ENCODE measurements at places on chromosomes 1 and 21. TPM values are rescaled to one million over a fixed set of nuclear protein-coding genes. Genes with fewer than 3 reads are reported as not detected.

DNA sequence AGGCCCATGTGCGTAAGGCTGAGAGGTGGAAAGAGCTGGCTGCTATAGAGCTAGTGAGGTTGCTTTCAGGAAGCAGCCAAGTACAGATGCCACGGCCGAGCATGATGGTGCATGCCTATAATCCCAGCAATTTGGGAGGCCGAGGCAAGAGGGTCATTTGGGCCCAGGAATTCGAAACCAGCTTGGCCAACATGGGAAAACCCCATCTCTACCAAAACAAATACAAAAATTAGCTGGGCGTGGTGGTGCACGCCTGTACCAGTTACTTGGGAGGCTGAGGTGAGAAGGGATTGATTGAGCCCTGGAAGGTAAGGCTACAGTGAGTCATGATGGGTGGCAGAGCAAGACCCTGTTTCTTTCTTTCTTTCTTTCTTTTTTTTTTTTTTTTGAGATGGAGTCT, 2.7 kb downstream of the CCDC24 start:
- no peak for DNase-seq

Gene CD244
- polyA plus RNA-seq, result 0.42 TPM

Gene LAPTM5
- 16.9 TPM for polyA plus RNA-seq

DNA sequence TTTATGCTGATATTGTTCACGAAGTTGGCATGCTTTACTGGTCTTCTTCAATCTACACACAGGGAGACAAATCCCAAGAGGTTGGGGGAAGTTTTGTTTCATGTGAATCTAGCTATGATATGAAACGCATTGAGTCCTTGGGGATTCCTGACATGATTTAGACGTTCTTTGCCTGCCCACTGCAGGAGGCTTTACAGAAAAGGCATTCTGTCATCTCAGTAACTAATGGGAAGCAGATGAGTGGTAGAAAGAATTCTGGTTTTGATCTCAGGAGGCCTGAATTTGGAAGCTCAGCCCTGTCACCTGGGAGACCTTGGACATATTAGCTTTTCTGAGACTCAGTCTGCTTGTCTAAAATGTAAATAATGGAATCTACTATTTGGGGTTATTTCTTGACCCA, 383.0 kb upstream of the NFIA start:
- DNase-seq, result no peak

Gene PCP4
- 9.9 TPM for polyA plus RNA-seq

GRCh38 chr1:11543392-11543791, 64.4 kb downstream of the DISP3 start:
- DNase-seq, result no peak

Gene GBP2
- polyA plus RNA-seq, result 3.5 TPM

GRCh38 chr1:175628548-175629317, 114.7 kb downstream of the TNR start:
- no peak for DNase-seq

GRCh38 chr1:158331106-158331425, 265 bp downstream of the CD1B start:
- no peak for DNase-seq

Gene ZNF593
- 10.2 TPM for polyA plus RNA-seq

Gene NFIA
- polyA plus RNA-seq, result 19.0 TPM

DNA sequence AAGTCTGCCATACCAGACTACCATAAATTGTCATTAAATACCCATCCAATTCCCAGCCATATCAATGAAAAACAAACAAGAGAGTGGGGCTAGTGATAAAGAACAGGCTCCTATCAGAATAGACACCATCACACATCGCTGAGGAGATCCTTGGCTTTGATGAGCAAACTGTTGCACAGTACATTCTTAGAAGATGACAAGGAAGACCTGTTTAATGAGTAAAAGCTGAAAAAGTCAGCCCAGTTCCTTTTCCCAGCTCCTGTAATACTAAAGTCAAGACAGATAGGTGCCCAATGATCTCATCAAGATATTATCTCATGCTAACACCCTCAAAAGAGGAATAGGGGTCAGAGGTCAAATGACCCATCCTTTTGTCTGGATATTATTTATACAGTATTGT, 164.5 kb upstream of the COA6 start:
- no peak for DNase-seq

DNA sequence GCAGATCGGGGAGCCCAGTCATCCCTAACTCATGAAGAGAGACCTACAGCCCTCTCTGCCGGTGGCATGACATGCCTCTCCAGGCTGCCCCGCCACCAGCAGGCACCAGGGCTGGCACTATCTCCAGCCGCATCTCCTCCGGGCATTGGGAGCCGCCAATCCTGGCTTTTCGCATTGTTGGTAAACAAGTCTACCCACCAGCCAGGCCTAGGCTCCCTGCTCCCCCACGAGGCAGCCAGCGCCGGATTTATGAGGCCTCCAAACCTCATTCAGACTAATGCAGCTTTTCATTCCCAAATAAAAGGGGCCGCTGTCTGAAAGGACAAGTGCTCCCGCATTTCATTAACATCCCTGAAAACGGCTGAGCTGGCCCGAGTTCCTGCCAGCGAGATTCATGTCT, 3.4 kb upstream of the GRIK3 start:
- DNase-seq, result no peak

Gene LIN9
- polyA plus RNA-seq, result 11.3 TPM

Gene C2CD2
- polyA plus RNA-seq, result 17.6 TPM

DNA sequence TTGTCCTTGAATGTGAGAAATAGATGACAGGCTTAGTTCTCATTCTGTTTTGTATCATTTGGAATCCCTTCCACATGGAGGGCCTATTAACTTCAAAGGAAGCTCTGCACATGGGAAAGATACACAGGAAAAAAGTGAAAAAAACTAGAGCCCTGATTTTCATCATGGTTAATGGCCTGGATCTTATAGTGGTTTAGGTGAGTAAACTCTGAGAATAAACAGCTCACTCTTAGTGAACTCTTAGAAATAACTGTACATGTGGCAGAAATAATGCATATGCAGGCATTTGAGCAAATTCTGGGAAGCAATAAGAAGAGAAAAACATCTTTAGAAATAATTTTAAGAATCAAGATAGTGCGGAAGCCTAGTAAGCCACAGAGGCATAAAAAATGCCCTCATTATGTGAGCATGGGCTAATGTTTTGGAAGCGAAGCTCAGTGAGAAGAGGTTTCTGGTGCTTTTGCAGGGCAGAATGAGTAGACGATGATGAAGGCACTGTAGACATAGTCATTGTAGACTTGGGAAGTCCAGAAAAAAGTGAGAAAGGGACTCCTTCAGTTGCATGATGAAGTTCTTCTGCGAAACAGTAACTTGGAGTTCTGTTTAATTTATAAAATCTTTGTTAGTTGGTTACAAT, 279.9 kb downstream of the DNM3 start:
- DNase-seq, result no peak

Gene TCHH
- polyA plus RNA-seq, result 0.07 TPM

DNA sequence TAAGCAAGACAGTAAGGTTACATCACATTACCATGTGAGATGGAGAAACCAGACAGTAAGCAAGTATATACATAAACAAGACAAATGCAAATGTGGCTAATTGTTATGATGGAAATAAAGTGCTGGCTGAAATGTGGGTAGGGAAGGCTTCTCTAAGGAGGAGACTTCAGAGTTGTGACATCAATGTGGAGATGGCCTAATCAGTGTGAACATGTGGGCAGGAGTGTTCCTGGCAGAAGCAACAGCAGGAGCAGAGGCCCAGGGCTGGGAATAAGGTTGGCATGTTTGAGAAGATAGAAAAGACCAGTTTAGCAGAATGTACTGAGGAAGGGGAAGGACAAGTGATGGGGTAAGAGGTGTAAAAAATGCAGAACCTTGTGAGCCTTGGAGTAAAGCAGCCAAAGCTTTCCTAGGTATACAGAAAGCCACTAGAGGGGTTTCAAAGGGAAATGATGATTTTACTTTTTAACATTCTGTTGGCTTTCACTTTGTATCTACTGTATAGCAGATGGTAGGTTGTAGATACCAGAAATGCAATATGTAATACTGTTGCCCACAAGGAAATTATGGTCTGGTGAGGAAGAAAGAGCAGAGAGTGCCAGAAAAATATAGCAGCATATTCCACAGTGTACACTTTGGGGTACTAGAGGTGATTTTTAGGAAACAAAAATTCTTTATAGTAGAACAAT, 197.4 kb downstream of the FGGY start:
- DNase-seq, result no peak

Gene CFHR4
- not detected for polyA plus RNA-seq

- DNase-seq, result no peak
Measured at GRCh38 chr1:93603106-93603505, 78.5 kb downstream of the BCAR3 start.

- no peak for DNase-seq
Measured at GRCh38 chr1:118113261-118113660, 71.8 kb downstream of the SPAG17 start.

DNA sequence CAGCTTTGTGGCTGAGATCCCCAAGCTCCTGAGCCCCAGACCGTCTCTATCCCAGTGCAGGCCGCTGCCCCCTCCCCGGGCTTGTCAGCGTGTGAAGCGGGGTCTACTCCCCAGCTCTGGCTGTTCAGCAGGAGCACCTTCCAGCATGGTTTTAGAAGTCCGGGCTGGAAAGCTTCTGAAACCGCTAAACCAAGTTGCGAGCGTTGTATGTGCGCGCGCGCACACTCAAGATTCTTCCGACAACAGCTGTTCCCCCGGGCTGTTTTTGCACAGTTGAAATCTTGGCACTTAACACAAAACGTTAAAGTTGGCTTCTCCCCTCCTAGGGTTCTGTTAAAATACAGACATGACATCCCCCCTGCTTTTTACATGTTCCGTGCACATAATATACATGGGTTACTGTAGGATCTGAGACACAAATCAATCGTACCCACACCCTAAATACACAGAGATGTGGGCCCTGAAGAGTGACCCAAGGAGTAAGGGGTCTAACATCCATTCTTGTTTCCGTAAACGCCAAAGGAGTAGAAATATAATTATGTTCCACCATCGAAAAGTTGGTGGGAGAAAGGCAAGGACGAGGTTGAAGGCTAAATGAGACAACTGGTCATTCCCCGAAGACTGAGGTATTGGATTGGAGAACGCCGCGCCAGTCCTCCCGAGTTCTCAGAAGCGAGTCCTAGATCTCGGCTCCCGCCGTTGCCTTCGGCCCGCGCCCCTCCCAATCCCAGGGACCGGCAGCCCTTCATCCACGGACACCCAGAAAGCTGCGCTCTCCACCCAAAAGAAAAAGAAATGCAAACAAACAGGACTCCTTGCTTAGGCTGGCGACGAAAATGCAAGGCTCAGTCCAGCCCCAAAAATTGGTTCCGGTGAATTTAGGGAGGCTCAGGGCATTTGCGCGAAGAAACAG, 1.3 kb downstream of the TBX15 start:
- no peak for DNase-seq

DNA sequence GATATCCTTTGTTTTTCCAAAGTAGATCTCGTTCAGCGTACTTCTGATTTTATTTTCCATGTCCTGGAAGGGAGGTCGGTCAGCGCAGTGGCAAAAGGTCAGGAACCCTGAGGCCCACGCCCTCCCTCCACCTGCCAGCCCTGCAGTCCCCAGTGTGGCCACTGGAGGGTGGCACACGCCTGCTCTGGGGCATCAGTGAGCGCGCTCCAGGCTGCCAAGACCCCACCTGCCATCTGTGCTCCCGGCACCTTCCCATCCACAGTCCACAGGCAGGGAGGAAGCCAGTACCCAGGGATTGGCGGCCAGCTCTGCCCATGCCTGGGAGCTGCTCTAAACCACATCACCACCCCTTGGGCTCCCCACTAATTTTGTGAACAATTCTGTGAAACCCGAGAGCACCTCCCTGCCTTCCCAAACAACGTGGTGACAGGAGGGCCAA, 32.3 kb downstream of the SLC66A1 start:
- no peak for DNase-seq

Gene C4BPA
- polyA plus RNA-seq, result 0.47 TPM

Gene KRTAP10-10
- polyA plus RNA-seq, result not detected

Gene TAS1R1
- not detected for polyA plus RNA-seq

DNA sequence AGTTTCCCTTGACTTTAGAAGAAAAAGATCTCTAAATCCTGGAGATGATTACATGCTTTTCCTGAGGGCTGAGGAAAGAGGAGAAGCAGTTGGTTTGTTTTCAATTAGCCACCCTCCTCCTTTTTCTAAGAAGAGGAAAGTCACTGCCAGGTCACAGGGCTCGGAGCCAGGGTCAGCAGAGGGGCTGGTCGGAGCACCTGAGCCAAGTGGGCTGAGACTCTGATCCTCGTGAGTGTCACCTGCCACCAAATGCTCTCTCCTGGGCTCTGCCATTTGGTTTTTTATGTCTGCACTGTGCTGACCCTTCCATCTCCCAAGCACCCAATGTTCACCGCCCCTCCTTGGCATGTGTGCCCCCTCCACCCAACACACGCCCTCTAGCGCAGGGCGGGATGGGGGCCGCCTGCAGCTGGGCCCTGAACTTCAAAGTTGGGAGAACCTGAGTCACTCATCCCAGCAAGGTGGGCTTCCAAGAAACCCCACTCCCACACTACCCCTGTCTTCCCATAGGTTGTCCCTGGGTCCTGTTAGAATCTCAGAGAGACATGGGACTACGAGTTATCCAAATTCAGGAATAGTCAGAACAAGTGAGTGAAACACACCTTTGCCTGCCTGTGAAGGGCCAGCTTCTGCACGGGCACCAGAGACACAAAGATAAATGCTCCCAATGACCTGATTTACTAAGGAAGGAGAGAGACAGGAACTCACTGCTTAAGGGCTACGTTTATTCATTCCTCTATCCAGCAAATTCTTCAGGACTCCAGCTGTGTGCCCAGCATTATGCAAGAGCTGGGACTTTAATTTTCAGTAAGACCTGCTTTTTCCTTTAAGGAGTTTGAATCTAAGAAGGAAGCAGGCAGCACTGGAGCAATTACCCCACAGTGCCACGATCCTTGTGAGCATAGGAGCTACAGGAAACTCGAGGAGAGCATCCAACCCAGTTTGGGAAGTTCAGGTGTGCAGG, 127.5 kb downstream of the RHOU start:
- DNase-seq, result no peak

GRCh38 chr1:237779356-237779755, 111.4 kb downstream of the ZP4 start:
- DNase-seq, result no peak

DNA sequence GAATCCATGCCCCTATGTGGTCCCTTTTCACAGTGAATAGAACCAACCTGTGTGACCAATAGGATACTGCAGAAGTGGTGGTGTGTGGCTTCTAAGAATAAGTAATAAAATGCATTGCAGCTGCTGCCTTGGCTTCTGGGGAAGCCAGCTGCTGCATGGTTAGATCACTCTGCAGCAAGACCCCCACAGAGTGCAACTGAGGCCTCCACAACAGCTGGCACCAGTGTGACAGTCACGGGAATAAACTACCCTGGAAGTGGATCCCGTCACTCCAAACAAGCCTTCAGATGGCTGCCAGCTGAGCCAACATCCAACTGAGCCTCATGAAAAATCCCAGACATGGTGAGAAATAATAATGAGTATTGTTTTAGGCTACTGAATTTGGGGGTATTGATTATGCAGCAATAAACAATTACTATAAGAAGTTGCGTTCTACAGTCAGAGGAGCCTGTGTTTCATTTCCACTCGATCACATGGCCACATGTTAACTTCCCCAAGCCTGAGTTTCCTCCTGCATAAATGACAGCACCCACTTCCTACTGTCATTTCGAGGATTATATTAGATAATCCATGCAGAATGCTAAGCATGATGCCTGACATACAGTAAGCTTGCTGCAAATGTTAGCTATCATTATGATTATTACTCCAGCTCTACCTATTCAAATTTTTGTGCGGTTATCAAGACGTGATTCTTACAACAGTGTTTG, 20.8 kb upstream of the COG2 start:
- no peak for DNase-seq

Measured in left renal pelvis (tissue), 4 donors.